ENCODE measurements at places on chromosomes 6 and 20. TPM values are rescaled to one million over a fixed set of nuclear protein-coding genes. Genes with fewer than 3 reads are reported as not detected.

The F13A1 gene
- 2.0 TPM for total RNA-seq

The HEBP2 gene
- total RNA-seq: 69.2 TPM

The ATP6V1G2 gene
- not detected for total RNA-seq

The C20orf144 gene
- total RNA-seq: not detected

The FOXP4 gene
- total RNA-seq: 12.8 TPM

The SCRT2 gene
- not detected for total RNA-seq

The ADGRF1 gene
- not detected for total RNA-seq

The MAP7 gene
- total RNA-seq: 17.6 TPM

The TREM1 gene
- 3.3 TPM for total RNA-seq

DNA sequence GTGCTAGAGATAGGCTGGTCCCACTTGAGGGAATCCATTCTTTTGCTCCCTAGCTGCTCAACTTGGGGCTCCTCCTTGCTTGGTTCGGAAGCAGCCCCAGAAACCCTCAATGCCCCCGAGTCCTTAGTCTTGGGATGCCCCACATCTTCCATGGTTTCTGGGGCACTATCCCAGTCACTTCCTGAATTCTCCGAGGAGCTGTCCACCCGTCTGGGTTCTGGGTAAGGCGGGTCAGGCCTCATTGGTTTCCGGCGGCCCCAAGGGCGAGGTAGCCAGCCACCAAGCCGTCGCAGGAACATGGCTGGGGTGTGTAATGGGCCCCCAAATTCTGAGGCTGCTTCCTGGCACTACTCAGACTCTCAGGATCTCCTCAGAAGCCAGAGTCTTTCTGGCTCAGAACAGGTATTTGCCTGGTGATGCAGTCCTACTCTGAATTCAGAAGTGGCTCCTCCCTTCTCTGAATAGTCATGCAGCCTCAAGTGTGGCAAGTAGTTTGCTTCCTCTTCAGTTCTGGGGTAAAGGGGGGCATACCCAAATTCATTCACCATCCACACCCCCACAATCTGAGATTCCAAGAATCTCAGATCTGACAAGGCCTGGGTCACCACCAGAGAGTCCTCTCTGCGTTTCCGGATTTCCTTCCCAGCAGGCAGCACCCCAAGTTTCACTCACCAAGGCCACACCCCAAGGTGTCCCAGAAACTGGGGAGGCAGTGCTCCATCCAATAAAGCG, 763 bp downstream of the C6orf47 start:
- no peaks in the 10 kb centered on the region for H3K36me3 ChIP-seq
- peak overlapping the region; percentile 59 for H3K27ac ChIP-seq
- H3K27me3 ChIP-seq: no peaks in the 10 kb centered on the region
- peak overlapping the region; percentile 51 for H3K4me3 ChIP-seq

- H3K4me3 ChIP-seq: no peak overlapping the region
- no peaks in the 10 kb centered on the region for H3K27me3 ChIP-seq
- no peak overlapping the region for H3K27ac ChIP-seq
- no peaks in the 10 kb centered on the region for H3K36me3 ChIP-seq
- no peaks in the 10 kb centered on the region for H3K4me1 ChIP-seq
- DNase-seq: no peak
Measured at GRCh38 chr6:19632786-19633185, 204.4 kb upstream of the ID4 start.

- no peak for DNase-seq
- no peaks in the 10 kb centered on the region for H3K4me1 ChIP-seq
- no peak overlapping the region for H3K4me3 ChIP-seq
- H3K27me3 ChIP-seq: no peaks in the 10 kb centered on the region
- no peaks in the 10 kb centered on the region for H3K36me3 ChIP-seq
- no peak overlapping the region for H3K27ac ChIP-seq
Measured at GRCh38 chr6:80446454-80447045, 340.1 kb downstream of the BCKDHB start.

GRCh38 chr6:11012295-11012754, 31.8 kb downstream of the ELOVL2 start:
- DNase-seq: no peak
- no peaks in the 10 kb centered on the region for H3K4me1 ChIP-seq
- H3K36me3 ChIP-seq: no peaks in the 10 kb centered on the region
- H3K27me3 ChIP-seq: no peaks in the 10 kb centered on the region

- DNase-seq: no peak
- no peak overlapping the region for H3K27ac ChIP-seq
- no peaks in the 10 kb centered on the region for H3K27me3 ChIP-seq
- no peaks in the 10 kb centered on the region for H3K4me1 ChIP-seq
- H3K4me3 ChIP-seq: no peak overlapping the region
Measured at GRCh38 chr6:42259841-42260395, 42.3 kb upstream of the MRPS10 start.

DNA sequence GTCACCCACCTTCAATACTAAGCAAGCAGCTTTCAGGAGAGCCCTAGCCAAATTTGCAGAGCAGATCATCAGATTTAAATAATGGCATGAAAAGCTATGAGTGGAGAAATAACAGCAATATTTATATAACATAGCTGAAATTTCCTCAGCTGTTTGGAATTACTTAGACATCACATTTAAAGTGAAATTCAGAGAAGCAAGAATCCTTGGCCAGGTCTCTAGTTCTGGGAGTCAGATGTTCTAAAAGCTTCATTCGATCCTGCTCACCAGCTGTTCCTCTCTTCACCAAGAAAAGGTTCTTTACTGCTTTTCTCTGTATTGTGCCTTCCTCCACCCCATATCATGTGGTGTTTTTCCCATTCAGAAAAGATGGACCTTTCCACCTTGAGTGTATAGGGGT, 152.3 kb upstream of the JAG1 start:
- H3K27me3 ChIP-seq: no peaks in the 10 kb centered on the region
- no peak overlapping the region for H3K4me3 ChIP-seq
- H3K27ac ChIP-seq: no peak overlapping the region
- no peak for DNase-seq
- H3K4me1 ChIP-seq: no peaks in the 10 kb centered on the region

DNA sequence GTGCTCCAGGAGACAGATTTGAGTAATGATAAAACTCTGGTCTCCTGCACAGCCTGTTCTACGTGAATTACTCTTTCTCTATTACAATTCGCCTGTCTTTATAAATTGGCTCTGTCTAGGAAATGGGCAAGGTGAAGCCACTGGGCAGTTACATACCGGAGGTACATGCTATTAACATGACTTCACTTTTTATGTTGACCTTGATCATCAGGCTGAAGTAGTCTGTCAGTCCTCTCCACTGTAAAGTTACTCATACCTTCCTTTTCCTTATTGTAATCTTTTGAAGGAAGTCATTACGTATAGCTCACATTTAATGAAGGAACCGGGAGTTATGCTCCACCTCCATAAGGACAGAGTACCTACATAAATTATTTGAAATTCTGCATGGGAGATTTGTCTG, 19.9 kb upstream of the KHDC1 start:
- no peaks in the 10 kb centered on the region for H3K36me3 ChIP-seq
- no peak for DNase-seq
- no peak overlapping the region for H3K27ac ChIP-seq
- no peaks in the 10 kb centered on the region for H3K27me3 ChIP-seq
- no peak overlapping the region for H3K4me3 ChIP-seq

DNA sequence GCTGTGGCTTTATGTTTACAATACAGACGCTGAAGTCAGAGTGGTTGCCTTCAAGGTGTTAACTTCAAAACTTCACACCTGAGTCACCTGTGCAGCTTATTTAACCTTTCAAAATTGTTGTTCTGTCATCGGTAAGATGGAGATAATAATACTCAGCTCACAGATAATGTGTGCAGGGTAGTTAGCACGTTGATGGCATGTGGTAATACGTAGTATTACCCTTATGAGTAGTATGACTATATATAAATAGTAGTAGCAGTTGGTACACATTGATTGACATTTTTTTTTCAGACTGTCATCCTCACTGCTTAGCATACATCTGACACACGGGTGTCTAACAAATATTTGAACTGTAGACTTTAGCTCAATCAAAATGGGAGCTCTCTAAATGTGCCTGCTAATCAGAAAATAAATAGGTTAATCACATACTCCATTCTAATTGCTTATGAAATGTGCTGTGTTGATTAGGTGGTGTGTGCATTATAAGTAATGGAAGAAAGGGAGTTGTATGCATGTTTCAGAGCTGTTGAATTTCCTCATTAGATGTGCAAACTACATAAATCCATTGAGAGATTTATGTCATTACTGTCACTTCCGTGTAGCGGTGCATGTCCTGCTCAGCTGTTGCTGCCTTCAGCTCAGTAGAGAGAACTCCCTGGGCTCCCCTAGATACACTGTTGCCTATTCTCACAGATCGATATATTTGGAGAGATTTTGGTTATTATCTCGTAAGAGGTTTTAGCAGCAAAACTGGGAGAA, 11.2 kb upstream of the MROH8 start:
- H3K36me3 ChIP-seq: peaks cover 14% of the 10 kb centered on the region
- no peaks in the 10 kb centered on the region for H3K27me3 ChIP-seq
- no peak for DNase-seq

DNA sequence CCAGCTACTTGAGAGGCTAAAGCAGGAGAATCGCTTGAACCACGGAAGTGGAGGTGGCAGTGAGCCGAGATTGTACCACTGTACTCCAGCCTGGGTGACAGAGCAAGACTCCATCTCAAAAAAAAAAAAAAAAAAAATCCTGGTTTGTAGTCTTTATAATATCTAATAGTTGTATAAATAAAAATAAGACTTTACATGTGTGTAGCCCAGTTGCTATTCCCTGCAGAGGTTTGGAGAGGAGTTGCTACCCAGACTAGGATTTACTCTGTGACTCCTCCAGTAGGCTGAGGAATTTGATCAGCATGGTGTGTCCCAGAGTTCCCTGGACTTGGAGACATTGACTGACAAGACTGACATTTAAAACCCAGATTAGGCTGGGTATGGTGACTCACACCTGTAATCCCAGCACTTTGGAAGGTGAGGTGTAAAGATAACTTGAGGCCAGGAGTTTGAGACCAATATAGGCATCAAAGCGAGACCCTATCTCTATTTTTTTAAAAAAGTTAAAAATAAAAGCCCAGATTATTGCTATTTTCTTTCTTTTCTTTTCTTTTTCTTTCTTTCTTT, 10.2 kb downstream of the CHMP4B start:
- H3K27ac ChIP-seq: no peak overlapping the region
- H3K4me1 ChIP-seq: peaks cover 28% of the 10 kb centered on the region
- no peaks in the 10 kb centered on the region for H3K27me3 ChIP-seq
- no peaks in the 10 kb centered on the region for H3K36me3 ChIP-seq

DNA sequence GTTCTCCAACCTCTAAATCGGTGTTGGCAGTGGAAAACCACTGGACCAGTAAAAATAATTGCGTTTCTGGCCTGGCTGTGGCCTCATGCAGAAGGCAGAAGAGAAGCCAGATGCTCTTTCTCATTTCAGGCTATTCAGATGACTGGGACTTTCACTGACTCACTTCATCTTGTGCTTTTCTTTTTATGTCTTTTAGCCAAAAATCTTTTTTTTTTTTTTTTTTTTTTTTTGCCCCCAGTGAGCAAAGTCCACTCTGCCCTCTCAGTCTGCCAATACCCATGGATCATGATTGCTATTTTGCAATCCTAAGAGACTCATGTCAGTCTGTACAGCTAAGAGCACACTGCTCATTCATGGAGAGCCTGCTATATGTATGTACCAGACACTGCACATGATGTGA, 962.5 kb downstream of the KIF16B start:
- no peak for DNase-seq
- H3K27me3 ChIP-seq: no peaks in the 10 kb centered on the region
- no peak overlapping the region for H3K27ac ChIP-seq
- no peaks in the 10 kb centered on the region for H3K36me3 ChIP-seq
- H3K4me3 ChIP-seq: no peak overlapping the region

DNA sequence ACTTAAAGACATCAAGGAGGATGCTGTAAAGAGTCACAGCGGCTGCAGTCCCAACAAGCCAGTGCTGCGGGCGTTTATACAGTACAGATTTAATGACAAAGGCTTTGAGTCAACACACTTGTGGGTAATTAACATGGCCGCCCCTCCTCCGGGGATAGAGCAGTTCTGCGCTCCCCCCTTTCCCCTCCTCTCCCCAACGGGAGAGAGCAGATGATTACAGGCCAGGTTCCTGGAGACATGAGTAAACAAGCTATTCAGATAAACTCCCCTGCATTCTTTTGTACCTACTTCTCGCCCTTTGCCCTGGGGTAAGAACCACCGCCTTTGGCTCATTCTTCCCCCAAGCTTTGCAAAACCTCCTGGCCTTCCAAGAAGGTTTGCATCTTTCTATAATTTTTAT, 23.6 kb upstream of the FABP7 start:
- DNase-seq: no peak
- no peak overlapping the region for H3K4me3 ChIP-seq
- H3K4me1 ChIP-seq: peaks cover 6% of the 10 kb centered on the region
- no peak overlapping the region for H3K27ac ChIP-seq
- no peaks in the 10 kb centered on the region for H3K36me3 ChIP-seq
- no peaks in the 10 kb centered on the region for H3K27me3 ChIP-seq

- no peak for DNase-seq
- H3K27me3 ChIP-seq: no peaks in the 10 kb centered on the region
- H3K4me1 ChIP-seq: peaks cover 15% of the 10 kb centered on the region
- no peaks in the 10 kb centered on the region for H3K36me3 ChIP-seq
- no peak overlapping the region for H3K27ac ChIP-seq
- H3K4me3 ChIP-seq: no peak overlapping the region
Measured at GRCh38 chr6:137661601-137662000, 167.4 kb upstream of the OLIG3 start.

DNA sequence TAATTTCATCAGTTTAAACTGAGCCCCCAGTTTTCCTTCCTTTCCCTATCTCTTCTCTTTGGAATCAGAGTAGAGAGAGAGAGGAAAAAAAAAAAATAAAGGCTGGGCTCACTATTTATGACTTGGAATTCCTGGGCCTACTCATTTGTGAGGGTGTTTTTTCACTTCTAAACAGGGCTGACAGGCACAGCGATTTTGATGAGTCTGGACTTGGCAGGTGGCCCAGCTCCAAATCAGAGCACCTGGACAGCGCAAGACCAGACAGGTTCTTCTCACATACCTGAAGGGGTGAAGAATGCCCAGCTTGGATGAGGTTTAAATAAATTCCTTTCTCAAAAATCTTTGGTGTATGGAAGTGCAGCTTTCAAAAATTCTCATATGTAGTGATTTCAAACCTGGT, 122.2 kb downstream of the KIF13A start:
- no peaks in the 10 kb centered on the region for H3K4me1 ChIP-seq
- no peaks in the 10 kb centered on the region for H3K36me3 ChIP-seq
- DNase-seq: no peak
- H3K27ac ChIP-seq: no peak overlapping the region
- H3K27me3 ChIP-seq: no peaks in the 10 kb centered on the region
- H3K4me3 ChIP-seq: no peak overlapping the region

Data from right lobe of liver (tissue), 6 donors.